ENCODE measurements at places on chromosomes 11 and 22.
A peak's percentile ranks its signal among the peaks of the same experiment; 100 is the strongest.

GRCh38 chr11:64763526-64764039, 3.8 kb upstream of the PYGM start:
- no peak for DNase-seq

DNA sequence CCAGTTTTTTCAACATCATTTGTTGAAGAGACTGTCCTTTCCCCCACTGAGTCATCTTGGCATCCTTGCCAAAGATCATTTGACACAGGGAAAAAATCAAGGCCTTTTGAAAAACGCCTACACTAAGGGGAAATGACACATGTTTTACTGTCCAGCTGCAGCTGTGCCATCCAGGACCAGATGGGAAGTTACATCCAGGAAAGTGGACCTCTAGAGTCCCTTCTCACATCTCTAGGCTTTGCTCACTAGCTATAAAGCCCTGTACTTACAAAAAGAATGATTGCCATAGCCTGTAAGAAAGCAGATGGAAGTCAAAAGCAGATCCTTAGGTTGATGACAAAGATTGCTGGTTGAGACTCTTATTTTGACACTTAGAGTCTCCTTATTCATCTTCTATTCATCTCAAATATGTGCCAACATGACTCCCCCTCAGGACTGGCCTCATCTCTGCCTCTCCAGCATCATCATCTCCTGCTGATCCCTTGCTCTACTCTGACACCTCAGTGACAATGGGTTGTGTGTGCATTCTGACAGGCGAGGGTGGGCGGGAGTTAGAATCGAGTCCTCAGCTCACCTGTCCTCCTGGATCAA, 22.8 kb downstream of the OSBP2 start:
- no peak for DNase-seq

- DNase-seq = no peak
These were observed 127.0 kb downstream of the MICAL2 start for GRCh38 chr11:12237381-12237784.

- DNase-seq = no peak
These were observed 29.2 kb downstream of the IL10RA start for GRCh38 chr11:118015385-118015841.

GRCh38 chr11:123682696-123683410, 28.4 kb upstream of the SCN3B start:
- no peak for DNase-seq

- DNase-seq = no peak
These were observed 17.8 kb downstream of the SGSM3 start for GRCh38 chr22:40388231-40388630.

- DNase-seq = no peak
These were observed 59.0 kb upstream of the PDE3B start for GRCh38 chr11:14584595-14584994.

DNA sequence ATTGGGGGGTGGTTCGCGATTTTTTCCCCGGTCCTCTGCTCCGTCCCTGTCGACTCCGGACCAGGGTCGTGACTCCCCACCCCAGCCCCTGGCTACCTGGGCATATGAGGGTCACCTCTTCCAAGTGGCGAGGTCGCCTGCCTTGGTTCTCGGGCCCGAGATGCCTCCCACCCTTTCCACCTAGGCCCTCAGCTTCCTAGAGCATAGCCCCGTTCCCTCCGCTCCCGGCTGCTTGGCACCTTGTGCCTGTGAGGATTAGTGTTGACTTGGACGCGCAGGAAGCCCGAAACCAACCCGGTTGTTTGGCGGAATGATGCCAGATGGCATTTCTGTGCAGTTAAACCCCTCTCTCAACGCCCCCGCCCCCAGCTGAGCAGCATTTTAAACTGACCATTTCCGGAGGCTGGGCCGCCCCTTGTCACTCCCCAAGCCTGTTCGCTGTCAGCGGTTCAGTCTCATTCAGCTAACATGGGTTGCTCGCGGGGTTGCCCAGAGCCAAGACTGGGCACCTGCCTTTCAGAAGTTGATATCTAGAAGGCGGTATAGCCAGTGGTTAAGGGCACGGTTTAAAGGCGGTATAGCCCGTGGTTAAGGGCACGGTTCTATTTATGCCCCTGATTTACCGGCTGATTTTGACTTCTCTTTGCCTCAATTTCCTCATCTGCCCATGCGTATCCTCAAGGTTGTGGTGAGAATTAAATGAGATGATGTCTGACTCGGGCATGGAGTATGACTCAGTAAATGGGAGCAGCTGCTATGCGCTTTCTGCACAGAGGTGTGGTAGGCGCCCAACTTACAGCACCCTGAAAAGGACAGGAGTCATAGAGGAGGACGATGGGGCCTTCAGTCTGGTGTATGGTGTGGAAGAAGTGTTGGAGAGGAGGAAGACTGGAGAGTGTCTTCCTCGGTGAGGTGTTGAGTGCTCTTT, 639 bp downstream of the INCENP start:
- peak; percentile 22 for DNase-seq

DNA sequence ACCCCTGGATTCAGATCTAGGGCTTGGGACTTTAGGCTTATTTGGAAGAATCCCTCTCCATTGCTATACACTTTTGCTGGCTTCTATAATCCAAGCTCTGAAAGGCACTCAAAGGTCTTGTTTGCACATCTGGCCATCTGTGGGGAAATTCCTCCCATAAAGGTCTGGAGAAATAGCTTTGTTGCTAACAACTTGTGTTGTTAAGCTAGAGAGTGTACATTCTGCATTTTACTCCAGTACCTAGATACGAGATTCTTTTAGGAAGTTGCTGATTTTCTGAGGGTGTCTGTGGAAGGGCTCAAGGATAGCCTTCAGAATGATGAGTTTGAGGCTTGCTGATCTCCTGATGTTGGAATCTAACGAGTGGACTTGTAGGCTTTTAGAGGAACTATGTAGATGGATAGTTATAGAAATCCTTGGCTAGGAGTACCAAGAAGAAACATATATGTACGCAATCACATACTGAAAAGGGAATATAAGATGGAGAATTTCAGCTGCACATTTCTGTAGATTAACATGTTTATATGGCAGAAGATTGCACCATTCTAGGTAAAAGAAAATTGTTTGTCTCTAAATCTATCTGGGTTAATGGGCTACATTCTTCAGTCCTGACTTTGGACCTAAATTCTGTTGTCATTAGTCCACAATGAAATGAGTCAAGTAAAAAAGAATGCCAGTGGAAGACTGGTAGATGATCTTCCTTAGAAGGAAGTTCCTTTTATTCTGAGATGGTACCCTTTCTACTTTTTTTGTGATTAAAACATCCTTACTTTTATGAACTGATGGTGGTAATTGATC, 51.0 kb downstream of the UBASH3B start:
- no peak for DNase-seq

DNA sequence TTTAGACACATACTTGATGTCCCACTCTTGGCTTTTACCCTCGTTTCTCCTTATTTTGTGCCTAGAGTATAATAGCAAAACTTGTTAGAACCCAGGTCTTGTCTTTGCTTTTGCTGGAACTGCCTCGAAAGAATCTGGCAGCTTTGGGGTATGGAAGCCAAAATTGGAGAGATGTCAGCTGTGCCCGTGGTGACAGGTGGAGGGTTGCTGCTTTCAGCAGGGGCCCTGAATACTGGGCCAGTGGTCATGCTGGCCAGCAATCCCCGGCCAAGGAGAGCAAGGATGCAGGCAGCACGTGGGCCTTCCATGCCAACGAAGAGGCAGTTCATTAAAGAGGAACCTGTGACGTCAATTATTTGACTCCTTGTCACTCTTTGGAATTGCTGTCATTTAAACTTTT, 181.1 kb downstream of the HIPK3 start:
- no peak for DNase-seq

GRCh38 chr11:120201653-120202052, 9.2 kb upstream of the OAF start:
- DNase-seq = no peak

- no peak for DNase-seq
These were observed 559.1 kb downstream of the MIAT start for GRCh38 chr22:27216444-27216843.

DNA sequence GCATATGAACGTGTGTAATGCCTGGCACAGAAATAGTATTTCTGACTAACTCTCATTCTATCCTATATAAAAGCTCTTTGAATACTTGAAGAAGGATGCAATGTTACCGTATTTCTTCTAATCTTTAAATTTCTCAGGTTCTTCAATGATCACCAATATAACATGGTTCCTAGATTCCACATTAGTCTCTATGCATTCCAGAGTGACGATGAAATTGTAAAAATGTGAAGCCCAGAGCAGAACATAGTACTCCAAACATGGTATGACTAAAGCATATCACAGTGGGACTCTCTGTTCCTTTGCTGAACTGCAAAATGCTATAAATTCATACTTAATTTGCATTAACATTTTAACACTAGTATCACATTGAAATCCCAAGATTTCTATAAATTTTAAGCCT, 877.6 kb upstream of the CHORDC1 start:
- no peak for DNase-seq

- DNase-seq = no peak
These were observed 5.3 kb downstream of the NLRP6 start for GRCh38 chr11:283405-284104.

GRCh38 chr22:47063606-47064005, 301.2 kb downstream of the TBC1D22A start:
- no peak for DNase-seq

- no peak for DNase-seq
These were observed 25.4 kb downstream of the TRIM44 start for GRCh38 chr11:35688023-35688422.

DNA sequence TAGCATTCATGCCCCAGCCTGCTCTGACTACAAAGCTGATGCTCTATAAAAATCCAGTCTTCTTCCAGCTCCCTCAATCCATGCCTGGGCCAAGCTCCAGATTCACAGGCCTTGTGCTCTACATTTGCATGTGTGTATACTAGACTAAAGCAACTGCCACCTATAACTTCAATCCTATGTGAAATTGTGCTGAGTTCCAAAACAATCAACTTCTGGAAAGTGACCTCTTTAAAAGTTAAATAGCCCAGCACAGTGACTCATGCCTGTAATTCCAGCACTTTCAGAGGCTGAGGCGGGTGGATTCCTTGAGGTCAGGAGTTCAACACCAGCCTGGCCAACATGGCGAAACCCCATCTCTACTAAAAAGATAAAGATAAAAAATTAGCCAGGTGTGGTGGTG, 114.3 kb upstream of the ZC3H12C start:
- no peak for DNase-seq

GRCh38 chr22:30947816-30948454, 20.6 kb downstream of the MORC2 start:
- DNase-seq = no peak

DNA sequence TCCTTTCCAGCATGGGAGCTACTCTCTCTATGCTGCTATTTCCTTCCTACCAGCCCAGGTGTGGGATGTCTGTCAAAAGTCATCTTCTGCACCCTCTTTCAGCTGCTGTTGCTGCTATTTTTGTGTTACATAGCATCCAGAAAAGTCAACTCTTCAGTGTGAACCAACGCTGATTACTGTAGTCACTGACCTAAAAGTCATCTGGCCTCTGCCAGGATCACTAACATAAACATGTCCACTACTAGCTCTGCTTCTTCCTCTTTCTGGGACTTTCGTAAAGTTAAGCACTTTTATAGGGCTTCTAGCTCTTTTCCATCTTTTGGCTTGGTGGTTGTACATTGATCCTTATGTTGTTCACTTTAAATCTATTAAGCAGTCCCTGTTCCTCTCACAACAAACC, 90.2 kb upstream of the CARD18 start:
- no peak for DNase-seq

DNA sequence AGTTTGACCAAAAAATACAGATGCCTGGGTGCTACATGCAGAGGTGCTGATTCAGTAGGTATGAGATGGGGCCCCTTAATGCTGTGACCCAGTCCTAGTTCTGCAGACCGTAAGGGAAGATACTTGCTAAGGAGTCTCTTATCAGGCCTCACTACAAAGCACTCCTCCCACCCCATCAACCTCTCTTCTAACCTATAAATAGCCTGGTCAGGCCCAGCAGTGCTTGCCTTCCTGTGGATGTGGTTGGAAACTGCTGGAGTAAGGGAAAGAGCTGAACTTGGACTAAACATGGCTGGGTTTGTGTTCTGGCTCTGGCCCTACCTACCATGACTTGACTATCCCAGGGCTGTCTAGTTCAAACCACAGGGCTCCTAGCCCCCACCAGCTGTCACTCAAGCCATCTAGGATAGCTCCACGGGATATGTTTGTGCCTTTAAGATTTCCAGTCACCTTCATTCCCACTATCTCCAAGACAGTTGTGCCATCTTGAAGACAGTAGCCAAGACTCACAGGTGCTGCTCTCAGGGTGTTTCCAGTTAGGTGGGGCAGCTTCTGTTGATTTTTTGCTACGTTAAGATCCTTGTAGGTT, 9.5 kb upstream of the DKK3 start:
- DNase-seq = no peak

DNA sequence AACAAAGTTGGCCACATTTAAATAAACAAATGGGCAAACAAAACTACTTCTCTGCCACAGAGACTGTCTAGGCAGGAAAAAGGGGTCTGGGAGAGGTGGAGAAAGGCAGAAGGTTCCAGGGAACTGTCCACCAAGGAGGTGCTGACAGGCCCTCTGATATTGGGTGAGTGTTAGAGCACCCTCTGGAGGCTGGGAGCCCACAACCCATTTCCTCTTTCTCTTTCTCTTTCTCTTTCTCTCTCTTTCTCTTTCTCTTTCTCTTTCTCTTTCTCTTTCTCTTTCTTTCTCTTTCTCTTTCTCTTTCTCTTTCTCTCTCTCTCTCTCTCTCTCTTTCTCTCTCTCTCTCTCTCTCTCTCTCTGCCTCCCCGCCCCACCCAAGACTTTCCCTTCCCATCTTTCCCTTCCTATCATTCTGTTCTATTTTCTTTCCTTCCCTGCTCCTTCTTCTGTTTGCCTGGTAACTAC, 912.8 kb downstream of the DLG2 start:
- DNase-seq = peak; percentile 16

Data from effector CD8-positive, alpha-beta T cell (primary cell).